ENCODE measurements at places on chromosomes 7 and 10.
A peak's percentile ranks its signal among the peaks of the same experiment; 100 is the strongest.

- no peak for ATAC-seq
Measured at GRCh38 chr7:146117576-146117975, 975 bp downstream of the CNTNAP2 start.

GRCh38 chr10:72088889-72089575, 681 bp upstream of the SPOCK2 start:
- no peak for ATAC-seq

GRCh38 chr7:2001601-2002442, 230.9 kb downstream of the MAD1L1 start:
- no peak for ATAC-seq

GRCh38 chr10:100980711-100981110, 6.6 kb downstream of the MRPL43 start:
- ATAC-seq: no peak

DNA sequence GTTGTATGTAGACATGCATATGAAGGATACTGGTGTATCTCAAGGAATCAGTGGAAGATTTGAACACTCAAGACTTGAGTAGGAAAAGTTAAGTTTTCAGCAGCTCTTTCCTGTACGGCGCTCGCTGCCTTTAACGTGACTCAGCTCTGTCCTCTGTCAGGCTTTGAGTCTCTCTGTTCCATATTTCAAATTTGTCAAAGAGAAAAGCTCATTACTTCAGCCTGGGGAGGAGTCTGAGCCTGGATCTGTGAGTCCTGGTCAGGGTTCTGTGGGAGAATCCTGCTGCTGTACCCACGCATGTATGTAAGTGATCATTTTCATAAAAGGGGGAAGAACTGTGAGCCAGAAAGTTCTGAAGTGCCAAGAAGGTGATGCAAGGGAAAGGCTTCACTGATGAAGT, 13.8 kb upstream of the MPP7 start:
- ATAC-seq: no peak

DNA sequence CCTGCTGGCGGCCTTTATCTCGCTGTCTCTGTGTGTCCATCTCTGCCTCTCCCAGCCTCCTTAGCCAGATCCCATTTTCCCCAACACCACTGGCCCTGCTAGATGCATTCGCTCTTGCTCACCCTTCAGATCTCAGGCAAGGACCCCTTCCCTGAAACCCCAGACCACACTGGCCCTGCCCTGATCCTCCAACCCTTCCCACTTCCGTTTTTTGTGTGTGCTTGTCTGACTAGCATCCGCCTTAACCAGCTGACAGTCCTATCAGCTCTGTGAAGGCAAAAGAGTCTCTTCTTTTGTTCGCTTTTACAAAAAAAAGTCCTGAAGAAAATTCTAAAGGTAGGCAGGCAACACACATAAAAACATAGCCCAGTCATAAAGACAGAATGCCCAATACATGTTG, 28.7 kb downstream of the CHST15 start:
- no peak for ATAC-seq

DNA sequence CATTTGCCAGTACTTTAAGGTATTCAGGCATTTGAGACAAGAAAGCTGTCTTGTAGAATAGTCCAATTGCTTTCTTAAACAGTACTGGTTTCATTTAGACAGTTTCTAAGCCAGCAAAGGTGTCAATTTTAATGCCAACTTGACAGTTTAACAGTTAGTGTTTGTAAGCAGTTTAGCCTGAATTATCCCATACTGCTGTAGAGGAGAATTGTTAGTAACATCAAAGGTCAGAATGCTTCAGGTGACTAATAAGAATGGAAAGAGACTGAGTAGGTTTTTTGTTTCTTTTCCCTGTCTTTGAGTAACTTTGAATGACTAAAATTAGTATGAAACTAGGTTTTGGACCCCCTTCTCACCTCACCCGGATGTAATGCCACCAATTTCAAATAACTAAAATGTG, 29.5 kb upstream of the VDAC2 start:
- ATAC-seq: peak; percentile 35

DNA sequence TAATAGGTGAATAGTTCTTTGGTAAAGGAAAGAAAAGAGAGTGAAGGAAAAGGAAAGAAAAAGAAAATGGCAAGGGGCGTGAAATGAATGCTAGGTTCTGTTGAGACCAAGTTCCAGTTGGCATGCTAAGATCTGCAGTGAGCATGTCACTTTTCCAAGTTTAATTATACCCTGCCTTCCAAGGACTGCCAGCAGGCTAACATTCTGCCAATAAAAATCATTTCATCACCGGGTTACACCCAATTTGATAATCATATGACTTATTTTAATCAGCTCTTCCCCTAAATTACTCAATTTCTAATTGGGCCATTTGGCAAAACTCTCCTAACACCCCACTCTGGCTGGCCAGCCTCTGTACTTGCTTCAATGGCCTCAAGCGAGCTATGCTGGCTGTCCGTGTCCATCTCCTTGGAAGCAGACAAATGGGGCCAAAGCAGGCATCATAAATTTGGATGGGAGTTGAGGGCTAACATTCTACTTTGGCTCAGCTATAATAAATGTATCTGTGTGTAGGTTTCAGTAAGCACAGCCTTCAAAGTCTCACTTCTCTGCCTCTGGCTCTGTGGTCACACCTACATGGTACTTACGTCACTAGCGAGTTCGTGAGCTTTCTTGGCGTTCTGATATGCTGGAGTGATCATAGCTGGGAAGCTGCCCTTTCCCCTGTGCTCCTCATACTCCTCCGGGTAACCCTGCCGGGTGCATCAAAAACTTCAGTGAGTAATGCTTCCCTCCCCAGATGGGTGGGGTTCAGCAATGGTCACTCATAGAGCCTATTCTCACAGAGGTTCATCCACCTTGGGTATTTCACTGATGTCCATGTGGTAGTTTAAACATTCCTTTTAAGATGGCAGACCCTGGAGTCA, 17.3 kb downstream of the NRAP start:
- no peak for ATAC-seq

- ATAC-seq: no peak
Measured at GRCh38 chr10:19707376-19707775, 108.9 kb upstream of the PLXDC2 start.

- ATAC-seq: no peak
Measured at GRCh38 chr10:113127261-113127900, 177.3 kb downstream of the TCF7L2 start.

GRCh38 chr7:73850781-73851207, 8.5 kb upstream of the METTL27 start:
- ATAC-seq: peak; percentile 76

GRCh38 chr7:82015751-82016150, 245.9 kb upstream of the HGF start:
- ATAC-seq: no peak

- ATAC-seq: no peak
Measured at GRCh38 chr7:9856668-9857067, 1117.0 kb upstream of the PHF14 start.

DNA sequence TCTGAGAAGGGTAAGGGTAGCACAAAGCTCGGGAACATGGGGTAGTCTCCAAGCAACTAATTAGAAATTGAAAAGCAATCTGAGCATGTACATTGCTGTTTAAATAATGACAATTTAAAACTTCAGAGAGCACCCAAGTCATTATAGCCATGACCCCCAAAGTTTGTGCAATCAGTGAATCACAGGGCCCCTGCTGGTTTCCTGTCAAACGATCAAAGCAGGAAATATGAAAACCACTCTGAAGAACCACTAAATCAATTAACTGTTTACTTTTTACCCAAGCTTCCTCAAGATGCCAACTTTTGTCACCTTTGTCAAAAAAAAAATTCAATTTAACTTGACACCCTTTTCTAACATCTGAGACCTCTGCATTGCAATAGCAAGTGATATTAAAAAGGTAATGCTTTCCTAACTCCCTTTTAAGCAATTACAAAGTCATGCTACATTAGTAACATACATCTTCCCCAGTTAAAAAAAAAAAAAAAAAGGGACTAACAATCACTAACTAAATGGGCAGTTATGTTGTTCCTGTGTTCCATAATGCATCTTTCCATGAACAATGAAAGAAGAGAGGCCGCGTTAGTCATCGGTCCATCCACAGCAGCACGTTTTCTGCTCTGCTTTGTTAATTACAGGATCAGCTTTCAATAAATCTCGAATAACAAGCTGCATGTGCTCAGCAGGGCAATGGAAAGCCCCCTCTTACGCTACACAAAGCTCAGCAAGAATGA, 80.6 kb downstream of the ETV1 start:
- no peak for ATAC-seq

DNA sequence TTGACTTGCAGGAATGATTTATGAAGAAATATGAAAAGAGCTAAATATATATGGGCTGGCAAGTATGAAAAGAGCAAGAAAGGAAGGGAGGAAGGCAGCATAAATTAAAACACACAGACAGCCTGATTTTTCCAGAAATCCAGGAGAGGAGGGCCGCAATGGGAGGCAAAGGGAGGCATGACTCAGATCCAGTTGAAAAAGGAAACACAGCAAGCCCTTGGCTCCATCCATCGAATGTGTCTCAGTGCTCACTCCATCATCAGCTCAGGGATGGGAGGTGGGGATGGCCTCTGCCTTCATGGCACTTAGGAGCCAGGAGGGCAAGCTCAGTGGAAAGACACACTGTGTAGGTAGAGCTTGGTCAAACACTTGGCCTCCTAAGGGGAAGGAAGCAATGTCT, 75.7 kb upstream of the PDZD8 start:
- ATAC-seq: no peak

- ATAC-seq: no peak
Measured at GRCh38 chr10:48332871-48333216, 26.4 kb downstream of the MAPK8 start.
